GOT3 (cell line): ENCODE measurements at places on chromosomes 6 and 20.

DNA sequence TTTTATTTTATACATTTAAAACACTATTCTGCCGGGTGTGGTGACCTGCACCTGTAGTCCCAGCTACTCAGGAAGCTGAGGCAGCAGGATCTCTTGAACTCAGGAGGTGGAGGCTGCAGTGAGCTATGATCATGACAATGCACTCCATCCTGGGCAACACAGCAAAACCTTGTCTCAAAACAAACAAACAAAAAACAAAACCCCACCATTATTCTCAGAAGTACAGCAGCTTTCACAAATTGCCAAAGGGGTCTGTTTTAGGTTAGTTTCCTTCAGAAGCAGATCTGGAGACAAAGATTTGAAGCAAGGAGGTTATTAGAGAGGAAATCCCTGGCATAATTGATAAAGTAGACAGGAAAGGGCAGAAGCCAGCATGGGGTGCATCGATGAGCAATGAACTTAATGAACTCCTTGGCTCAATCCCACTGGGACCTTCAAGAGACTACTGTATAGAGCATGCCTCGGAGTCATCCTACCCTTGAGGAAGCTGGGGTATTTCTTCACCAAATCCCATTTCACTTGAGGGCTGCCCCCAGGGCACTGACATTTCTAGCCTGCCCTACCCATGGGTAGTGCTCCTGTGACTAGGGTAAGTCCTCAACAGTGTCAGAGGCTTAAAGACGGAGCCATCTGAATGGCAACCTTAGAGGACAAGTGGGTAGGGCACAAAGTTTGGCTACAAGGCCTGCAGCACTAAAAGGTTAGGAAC is 43.2 kb upstream of the DDR1 start:
- no peak for DNase-seq

GRCh38 chr20:17969278-17969883 is 563 bp downstream of the MGME1 start:
- DNase-seq: no peak

DNA sequence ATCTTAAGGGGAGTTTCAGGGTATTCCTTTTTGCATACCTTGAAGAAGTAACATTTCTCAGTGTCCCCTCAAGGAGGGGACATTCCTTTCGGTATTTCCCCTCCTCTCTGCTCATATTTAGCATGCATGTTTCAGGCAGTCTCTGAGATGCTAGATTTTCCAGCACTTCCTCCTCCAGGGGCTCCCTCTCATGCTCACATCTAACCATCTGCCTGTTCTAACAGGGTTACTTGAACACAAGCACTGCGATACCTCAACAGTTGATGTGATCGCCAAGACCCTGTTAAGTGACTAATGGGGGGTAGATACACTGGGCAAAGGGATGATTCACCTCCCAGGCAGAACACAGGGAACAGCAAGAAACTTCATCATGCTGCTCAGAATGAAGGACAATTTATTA is 12.9 kb upstream of the MCM3 start:
- DNase-seq: no peak

DNA sequence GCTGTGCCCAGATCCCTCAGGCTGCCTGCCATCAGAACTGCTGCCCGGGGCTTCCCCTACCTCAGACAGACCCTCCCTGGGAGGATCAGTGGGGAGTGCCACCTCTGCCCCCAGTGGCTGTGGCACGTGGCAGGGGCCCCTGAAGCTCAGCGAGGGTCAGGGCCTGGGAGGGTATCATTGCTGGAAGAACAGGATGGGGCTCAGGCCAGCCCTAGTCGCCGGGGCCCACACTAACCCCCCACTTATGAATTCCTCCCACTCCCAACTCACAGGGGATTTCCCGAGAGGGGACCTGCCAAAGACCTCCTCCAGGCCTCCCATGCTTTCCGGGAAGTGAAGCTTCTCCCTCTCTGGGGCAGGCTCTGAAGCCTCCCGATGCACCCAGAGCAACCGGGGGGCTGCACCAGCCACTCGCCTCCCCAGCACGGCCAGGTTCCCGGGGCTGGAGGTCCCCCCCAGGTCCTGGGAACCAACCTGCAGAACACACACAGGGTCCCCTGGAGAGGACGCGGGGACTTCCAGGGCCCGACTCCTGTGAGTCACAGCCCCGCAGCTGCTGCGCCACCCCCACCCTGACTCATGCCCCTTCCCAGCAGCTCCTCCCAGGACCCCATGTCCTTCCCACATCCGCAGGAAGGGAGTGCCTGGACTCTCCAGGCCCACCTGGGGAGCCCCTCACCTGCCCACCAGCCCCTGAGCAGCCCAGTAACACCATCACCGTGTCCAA is 2.5 kb downstream of the TNFRSF6B start:
- no peak for DNase-seq

GRCh38 chr6:150517175-150517574 is 82.5 kb upstream of the PLEKHG1 start:
- no peak for DNase-seq

DNA sequence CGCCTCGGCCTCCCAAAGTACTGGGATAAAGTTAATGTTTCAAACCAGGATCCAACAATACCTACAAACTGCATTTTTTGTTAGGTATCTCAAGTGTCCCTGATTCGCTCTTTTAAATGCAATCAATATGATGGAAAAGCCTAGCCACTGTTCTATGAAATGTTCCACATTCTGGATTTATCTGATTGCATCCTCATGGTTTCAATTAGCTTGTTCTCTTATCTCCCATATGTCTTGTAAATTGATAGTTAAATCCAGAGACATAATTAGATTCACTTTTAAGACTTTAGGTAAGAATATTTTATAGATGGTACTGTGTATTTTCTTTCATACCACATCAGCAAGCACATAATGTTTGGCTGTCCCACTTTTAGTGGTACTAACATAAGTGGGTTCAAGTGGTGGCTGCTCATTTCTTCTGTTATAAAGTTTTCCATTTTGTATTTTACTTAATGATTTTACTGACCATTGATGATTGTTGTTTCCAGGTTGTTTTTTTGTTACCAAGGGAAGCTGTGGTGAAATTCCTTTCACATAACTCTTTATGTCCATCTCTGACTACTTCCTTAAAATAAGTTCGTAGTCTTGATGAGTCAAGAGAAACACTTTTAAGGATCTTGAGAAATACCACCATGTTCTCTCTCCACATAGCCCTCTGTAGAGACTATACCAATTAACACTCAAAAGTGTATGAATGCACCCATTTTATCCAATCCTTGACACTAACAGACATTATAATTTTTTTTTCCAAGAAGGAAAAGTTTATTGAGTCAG is 40.5 kb downstream of the RNGTT start:
- no peak for DNase-seq

GRCh38 chr20:52405417-52405816 is 213.8 kb upstream of the ZFP64 start:
- DNase-seq: no peak

DNA sequence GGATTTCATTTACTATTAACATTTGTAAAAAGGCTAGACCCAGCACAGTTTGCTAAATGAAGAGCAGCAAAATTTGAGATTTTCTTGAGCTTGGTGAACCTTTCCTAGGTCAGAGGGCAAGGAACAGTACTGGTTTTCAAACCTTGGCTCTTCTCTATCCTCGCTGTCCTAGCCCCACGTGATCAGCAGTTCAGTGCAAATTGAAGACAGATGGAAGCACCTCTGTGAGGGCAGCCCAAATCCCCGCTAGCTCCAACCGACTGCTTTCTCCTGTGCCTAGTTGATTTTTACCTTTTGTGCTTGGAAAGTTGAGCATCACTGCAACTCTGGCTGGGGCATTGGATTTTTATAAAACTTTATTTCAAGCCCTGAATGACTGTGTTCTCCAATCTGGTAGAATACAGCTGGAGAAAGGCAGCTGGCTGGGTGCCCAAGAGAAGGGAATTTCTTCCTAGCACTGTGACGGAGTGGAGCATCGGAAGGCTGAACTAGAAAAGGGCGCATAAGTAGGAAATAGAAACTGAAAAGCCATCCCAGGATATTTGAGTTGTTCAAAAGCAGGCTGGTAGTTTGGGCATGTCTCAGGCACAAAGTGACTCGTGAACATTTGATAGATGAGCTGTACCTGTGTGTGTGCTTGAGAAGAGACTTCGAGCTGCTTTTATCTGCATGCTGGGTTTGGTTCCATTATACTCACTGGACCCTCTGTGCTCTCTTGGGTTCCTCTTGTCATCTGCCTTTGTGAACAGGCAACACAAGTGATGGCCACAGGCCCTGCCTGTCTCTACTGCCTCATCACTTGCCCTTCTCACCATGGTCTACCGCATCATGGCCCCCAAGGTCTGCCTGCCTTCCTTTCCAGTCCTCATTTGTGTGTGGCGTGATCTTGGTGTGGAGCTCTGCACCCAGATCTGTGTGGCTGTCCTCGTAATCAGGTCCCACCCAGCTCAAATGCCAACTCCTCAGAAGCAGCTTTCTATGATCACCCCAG is 2.3 kb downstream of the RNF114 start:
- DNase-seq: no peak

DNA sequence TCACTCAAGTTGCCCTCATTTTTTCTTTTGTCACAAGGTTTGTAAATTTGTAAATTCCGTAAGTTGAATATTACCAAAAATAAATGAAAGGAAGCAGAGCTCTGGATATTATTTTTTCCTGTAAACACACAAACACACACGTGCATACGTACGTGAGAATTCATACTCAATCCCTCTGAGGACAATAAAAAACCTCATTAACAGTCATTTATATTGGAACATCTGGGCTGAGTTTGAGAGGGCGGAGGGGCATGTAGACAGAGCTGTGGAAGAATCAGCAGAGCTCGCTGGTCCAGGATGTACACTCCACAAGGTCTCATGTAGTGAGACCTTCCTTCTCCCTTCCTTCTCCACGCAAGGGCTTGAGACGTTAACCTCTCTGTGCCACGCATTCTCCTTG is 24.2 kb upstream of the DOK5 start:
- no peak for DNase-seq

- no peak for DNase-seq
Measured at GRCh38 chr6:84422380-84422968, 195.0 kb upstream of the CEP162 start.

DNA sequence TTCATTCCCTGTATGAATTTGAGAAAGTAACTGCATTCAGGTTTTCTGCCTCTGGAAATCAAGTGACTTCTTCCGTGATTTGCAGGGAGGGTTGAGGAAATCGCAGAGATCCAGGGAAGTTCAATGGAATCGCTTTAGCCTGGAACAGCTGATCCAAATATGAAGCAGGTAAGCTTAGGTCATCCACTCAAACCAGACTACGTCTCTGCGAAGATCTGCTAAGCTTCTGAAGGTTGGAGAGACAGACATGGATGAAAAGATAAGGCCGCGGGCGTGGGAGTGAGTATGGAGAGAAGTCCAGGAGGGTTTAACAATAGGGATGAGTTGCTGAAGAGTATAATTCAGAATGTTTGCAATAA is 34.2 kb upstream of the BTN3A2 start:
- no peak for DNase-seq

GRCh38 chr6:151228788-151229400 is 10.9 kb upstream of the AKAP12 start:
- no peak for DNase-seq

DNA sequence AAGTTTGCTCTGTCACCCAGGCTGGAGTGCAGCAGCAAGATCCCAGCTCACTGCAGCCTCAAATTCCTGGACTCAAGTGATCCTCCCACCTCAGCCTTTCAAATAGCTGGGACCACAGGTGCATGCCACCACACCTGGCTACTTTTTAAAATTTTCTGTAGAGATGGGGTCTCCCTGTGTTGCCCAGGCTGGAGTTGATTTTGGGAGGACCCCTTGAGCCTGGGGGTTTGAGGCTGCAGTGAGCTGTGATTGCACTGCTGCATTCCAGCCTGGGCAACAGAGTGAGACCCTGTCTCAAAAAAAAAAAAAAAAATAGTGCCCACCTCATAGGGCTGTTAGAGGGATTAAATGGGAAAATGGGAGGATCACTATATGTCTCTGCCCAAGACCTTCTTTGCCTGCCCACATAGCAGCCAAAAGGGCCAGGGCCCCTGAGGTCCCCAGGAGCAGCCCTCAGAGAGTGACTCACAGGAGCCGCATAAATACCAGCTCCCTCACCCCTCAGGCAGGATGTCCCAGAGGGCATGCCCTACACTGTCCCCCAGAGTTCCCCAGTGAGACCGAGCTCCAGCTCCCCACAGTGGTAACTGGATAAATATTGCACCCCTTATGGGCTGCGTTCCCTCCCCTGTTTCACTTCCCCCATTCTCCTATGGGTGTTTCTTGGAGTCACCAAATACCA is 11.7 kb upstream of the MDGA1 start:
- DNase-seq: no peak

GRCh38 chr6:112235956-112236355 is 18.4 kb downstream of the LAMA4 start:
- DNase-seq: no peak

DNA sequence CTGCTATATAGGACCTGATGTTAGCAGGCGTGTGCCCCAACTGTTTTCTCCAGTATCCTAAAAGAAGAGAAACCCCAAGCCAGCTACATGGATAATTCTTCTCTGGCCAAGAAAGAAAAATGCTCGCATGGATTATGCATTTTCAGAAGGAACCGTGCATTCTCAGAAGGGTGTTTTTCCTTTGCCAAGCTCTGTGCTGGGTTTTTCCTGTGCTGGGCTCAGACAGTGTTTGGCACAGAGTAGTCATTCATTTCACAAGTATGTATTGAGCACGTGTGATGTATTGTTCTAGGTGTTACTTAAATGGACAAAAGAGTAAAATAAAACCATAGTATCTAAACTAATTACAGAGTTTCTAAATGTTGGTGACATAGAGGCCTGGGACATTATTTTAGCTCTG is 62.7 kb upstream of the ZNF133 start:
- DNase-seq: no peak

DNA sequence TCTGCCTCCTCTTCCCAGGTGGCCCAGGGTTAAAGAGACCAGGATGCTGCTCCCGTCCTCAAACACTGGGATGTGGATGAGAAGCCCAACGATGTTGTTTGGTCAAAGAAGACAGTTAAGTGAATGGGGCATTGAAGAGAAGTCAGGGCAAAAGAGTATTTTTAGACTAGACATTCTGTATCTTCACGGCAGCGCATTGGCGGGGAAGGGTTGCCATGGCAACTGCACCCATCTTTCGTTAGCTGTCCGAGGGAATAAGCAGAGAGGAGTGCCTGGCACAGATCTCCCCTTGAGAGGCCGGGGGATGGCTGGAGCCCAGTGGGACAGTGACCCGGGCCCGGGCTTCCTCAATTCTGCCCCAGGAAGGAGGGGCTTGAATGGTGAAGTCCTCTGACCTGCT is 56.4 kb upstream of the GPR31 start:
- DNase-seq: no peak
